NCI-H460 (cell line): ENCODE measurements at places on chromosomes 16 and 17.

- DNase-seq, result no peak
Measured at GRCh38 chr17:49577650-49577934, 1.9 kb downstream of the NXPH3 start.

DNA sequence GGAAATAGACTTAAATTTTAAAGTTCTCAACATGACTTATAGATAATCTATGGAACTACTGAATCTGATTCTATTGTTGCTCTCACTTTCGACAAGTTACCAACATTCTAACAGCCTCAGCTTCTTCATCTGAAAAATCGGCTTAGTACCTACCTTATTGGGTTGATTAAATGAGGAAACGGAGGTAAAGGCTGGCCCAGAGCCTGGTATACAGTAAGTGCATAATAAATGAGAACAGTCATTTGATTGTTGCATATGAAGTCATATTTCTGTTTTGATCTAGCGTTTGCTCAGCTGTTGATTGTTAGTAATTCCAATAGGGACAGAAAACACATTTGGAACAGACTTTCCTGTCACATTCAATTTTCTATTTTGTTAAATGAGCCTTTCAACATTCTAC is 4.6 kb downstream of the VPS35L start:
- no peak for DNase-seq

DNA sequence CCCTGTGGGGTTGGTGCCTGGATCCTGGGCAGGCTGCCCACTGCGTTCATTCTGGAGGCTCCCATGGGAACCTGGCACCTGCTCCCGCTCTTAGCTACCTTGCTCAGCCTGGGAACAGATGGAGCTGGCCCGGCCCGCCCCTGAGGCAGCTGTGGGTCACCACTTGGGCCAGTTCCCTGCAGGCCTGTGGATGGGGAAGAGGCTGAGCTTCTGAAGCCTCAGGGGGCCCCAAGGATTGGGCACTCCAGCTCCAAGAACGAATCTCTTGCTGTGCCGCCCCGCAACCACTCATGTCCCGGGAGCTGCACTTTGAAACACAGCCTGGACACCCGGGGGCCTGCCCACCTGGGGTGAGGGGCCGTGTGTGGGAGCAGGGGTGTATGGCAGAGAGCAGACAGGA is 37.7 kb downstream of the BAHCC1 start:
- DNase-seq, result no peak

DNA sequence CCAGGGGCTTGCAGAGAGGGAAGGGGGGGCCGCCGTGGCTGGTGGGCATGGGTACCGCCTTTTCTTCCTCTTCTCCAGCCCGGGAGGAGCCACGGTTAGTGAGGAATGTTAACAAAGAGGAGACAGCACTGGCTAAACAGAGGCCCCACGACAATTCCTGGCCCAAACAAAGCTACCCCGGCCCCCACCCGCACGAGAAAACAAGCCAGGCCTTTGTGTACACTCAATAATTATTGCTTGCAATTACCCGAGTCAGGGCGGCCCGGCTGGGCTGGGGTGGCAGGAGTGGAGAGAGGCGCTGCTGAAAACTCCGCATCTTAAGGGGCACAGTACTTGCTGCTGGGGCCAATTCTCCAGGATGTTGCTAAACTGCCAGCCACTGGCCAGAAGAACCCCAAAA is 56.4 kb downstream of the IRX5 start:
- no peak for DNase-seq

- no peak for DNase-seq
Measured at GRCh38 chr17:28956861-28957260, 5.5 kb upstream of the PHF12 start.

DNA sequence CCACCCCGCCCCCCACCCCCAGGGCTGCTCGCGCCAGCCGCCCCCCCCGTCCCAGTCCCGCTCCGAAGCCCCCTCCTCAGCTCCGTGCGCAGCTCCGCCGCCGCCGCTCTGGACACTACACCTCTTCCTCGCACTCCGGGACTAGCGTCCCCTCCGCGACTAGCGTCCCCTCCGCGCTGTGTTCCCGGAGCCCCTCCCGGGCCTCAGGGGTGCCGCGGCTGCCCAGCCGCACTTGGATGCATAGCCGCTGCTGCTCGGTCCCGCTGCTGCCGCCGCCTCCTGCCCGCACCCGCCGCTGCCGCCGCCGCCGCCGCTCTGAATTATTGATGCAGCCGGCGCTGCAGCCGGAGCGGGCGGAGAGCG is at the start of gene CBLN1:
TSS of gene CBLN1 (minus strand) at position 359 of the 363 bp plus-strand sequence. CDS start 373 bp downstream, outside the sequence.
- DNase-seq, result no peak

DNA sequence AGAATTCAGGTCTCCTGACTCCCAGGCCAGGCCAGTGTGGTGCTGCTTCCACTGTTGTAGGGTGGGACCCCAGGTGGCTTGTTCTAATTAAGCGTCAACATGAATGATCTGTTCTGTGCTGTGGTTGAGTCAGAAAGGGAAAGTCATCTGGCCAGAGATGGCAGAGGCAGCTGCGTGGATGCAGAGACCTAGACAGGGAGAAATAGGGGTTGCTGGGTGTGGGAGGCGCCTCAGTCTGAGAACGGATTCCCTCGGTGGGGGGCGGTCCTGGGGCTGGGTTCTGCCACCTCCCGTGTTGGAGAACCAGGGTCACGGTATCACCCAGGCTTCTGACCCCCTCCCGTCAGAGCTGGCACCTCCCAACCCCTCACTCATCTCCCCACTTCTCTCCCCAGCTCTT is 5.6 kb downstream of the FBRS start:
- no peak for DNase-seq

DNA sequence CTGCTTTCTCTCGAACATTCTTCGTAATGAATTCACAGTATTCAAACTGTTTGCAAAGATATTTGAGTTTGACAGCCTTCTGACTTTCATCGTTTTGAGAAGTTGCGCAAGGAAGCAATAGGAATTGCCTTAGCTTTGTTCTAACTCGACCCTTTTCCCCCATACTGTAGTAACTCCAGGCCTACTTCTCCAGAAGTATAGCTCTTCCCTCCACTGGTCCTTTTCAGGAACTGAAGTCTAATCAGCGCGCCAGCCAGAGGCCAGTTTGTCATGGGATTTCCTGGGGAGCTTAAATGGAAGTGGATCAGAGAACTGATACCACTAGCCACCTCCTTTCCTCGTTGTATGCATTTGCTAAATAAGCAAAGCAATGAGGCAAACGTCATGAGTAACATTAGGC is 27.9 kb downstream of the CDR2 start:
- no peak for DNase-seq

DNA sequence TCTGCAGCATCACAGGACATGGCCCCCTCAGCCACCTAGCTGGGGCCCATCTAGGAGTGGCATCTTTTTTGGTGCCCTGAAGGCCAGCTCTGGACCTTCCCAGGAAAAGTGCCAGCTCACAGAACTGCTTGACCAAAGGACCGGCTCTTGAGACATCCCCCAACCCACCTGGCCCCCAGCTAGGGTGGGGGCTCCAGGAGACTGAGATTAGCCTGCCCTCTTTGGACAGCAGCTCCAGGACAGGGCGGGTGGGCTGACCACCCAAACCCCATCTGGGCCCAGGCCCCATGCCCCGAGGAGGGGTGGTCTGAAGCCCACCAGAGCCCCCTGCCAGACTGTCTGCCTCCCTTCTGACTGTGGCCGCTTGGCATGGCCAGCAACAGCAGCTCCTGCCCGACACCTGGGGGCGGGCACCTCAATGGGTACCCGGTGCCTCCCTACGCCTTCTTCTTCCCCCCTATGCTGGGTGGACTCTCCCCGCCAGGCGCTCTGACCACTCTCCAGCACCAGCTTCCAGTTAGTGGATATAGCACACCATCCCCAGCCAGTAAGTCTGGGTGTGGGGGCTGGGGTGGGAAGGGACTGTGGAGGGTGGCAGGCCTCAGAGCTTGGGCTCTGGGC is 22.0 kb downstream of the RARA start:
- DNase-seq, result no peak

DNA sequence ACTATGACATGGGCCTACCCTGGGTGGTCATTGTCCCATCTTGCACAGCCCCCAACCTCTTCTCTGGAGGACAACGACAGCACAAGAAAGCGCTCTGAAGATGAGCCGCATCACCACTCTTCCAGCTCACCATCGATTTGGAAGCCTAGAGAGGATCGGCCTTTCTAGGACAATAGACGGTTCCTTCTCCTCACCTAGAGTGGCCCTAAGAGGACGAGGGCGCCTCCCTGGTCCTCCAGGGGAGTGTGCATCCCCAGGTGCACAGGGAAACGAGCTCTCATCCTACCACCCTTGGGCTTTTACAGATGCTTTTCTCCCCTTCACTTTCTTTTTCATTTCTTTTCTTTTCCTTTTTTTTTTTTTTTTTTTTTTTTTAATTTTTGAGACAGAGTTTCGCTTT is 20.3 kb upstream of the SLC52A1 start:
- DNase-seq, result no peak

DNA sequence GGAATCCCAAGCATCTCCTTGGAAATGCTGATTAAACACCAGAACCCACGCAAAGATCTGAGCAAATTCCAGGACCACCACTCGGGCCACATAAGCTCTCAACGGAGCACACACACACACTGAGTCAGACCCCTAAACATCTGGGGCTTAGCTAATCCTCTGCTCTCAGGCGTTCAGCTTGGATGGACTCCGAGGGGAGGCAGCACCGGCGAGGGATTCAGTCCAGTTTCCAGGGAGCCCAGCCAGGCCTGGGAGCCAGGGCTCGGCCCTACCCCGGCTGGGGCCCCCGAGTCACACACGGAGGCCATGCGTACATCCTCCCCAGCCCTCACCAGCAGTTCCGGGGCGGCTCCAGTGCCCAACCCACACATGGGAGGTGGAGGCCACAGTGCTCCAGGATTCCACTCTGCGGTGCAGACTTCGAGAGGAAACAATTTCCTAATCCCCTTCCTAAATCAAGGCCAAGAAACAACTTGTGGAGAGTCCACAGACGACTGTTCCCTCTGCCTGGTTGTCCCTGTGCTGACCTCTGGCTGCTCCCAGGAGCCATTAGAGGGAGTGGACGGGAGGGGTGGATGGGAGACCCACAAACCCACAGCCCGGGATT is 70.5 kb downstream of the GAS7 start:
- no peak for DNase-seq

GRCh38 chr16:77596261-77596660 is 126.1 kb upstream of the NUDT7 start:
- no peak for DNase-seq

GRCh38 chr17:14593956-14594355 is 293.1 kb downstream of the HS3ST3B1 start:
- no peak for DNase-seq

- no peak for DNase-seq
Measured at GRCh38 chr16:58035356-58036170, 10.0 kb downstream of the MMP15 start.

- DNase-seq, result no peak
Measured at GRCh38 chr17:26792486-26792885, 501.4 kb upstream of the WSB1 start.

- no peak for DNase-seq
Measured at GRCh38 chr17:47742319-47743181, 9.5 kb downstream of the TBX21 start.

GRCh38 chr17:2940352-2940751 is 123.1 kb downstream of the OR1D5 start:
- DNase-seq, result no peak

DNA sequence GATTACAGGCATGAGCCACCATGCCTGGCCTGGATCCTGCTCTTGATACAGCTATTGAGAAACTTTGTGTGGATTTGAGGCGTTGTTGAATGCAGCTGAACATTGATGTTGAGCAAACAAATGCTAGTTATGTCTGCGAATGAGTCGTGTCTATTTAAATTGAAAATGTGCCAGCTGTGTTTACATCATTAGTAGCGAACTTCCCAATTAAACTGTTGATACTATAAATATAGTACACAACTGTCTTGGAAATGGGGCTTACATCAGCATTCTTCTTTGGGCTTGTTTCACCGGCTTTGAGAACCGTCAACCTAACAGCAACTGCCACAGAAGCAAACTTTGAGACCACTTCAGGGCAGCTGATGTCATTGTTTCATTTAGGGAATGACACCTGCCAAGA is 251.9 kb downstream of the RBFOX1 start:
- DNase-seq, result no peak

GRCh38 chr17:73782231-73782630 is 138.0 kb upstream of the SDK2 start:
- DNase-seq, result no peak

GRCh38 chr16:55255733-55256282 is 68.2 kb upstream of the IRX6 start:
- DNase-seq, result no peak

- no peak for DNase-seq
Measured at GRCh38 chr17:75635610-75636202, 2.5 kb downstream of the SMIM5 start.

- DNase-seq, result no peak
Measured at GRCh38 chr16:47753659-47754058, 292.5 kb downstream of the PHKB start.

- DNase-seq, result no peak
Measured at GRCh38 chr16:31377210-31377903, 15.8 kb upstream of the ITGAD start.

- DNase-seq, result no peak
Measured at GRCh38 chr16:28495795-28496749, 1.6 kb downstream of the APOBR start.

DNA sequence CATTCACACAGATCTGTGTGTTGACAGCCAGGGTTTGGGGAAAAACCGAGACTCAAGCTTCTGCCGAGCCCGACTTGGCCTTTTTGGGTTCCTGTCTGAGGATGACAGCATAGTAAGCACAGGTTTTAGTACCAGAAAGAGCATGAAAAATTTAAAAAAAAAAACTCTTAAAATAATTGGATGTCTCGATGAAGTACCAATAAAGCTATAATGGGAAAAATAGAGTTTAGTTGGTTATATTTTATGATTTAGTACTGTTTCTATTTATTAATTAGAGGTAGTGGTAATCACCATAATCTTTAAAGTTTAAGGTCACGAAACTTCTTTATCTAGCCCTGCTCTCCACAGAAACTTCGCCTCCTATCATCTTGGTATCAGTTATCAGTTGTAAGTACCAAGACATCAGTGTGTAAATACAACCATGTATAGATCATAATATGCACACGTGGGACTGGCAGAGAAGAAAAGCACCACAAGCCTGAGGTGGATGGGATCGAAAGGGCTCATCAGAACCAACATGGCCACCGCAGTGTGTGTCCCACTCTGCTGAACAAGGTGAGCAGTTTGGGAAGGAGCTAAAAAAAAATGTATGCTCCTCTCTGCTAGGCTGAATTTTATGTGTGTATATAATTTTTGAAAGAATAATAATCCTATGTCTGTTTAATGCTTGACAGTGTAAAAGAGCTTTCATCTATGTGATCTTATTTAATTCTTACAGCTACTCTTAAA is 14.4 kb upstream of the EEF2K start:
- no peak for DNase-seq

GRCh38 chr16:49788986-49789385 is 66.9 kb downstream of the ZNF423 start:
- DNase-seq, result no peak

- DNase-seq, result no peak
Measured at GRCh38 chr17:64749306-64749705, 87.2 kb upstream of the SMURF2 start.
